ENCODE measurements at places on chromosomes 7 and 10. TPM values are rescaled to one million over a fixed set of nuclear protein-coding genes. Genes with fewer than 3 reads are reported as not detected.

GRCh38 chr7:151225948-151226510 is 976 bp downstream of the ABCF2 start:
- H3K27ac ChIP-seq = peak overlapping the region; percentile 86
- peak overlapping the region; percentile 93 for H3K4me3 ChIP-seq
- H3K36me3 ChIP-seq = peaks cover 8% of the 10 kb centered on the region
- no peak for DNase-seq
- peaks cover 21% of the 10 kb centered on the region for H3K4me1 ChIP-seq

DNA sequence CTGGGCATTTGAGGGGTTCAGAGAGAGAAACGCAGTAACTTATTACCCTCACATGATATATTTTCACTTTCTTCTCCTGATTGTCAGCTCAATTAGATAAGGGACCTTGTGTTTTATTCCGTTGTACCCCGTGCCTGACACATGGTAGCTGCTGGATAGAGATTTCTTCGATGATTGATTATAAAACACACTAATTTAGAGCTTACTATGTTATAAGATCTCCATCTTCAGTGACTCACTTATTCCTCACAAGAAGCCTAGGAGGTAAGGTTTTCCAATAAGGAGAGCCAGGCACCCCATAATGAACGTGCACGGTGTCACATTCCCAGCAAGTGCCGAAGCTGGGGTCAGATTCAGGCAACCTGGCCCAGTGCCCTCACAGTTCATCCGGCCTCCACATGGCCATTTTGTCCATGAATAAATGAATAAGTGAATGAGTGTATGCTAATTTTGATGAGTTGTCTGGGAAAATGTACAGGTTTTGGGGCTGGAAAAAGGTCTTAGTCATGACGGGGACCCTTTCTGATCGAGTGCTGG is 138.1 kb upstream of the CDCA7L start:
- H3K27me3 ChIP-seq = peaks cover 38% of the 10 kb centered on the region
- peak overlapping the region; percentile 80 for H3K4me3 ChIP-seq
- peak overlapping the region; percentile 64 for H3K27ac ChIP-seq
- no peak for DNase-seq
- H3K36me3 ChIP-seq = no peaks in the 10 kb centered on the region

GRCh38 chr7:140591180-140591902 is 49.3 kb downstream of the DENND2A start:
- no peaks in the 10 kb centered on the region for H3K36me3 ChIP-seq
- H3K27ac ChIP-seq = no peak overlapping the region
- no peak for DNase-seq
- H3K27me3 ChIP-seq = peaks cover 14% of the 10 kb centered on the region

- DNase-seq = no peak
- no peaks in the 10 kb centered on the region for H3K27me3 ChIP-seq
- H3K4me3 ChIP-seq = no peak overlapping the region
- H3K27ac ChIP-seq = no peak overlapping the region
- H3K36me3 ChIP-seq = no peaks in the 10 kb centered on the region
Observed at GRCh38 chr10:120421250-120421649, 35.8 kb upstream of the PLPP4 start.

Gene STEAP2
- total RNA-seq = not detected
